Stimulated activated CD4-positive, alpha-beta T cell treated with anti-CD3 and anti-CD28 coated beads, Interleukin-12 subunit alpha, Interleukin-12 subunit beta, amount 100 ng/mL, for 4 hours (primary cell): ENCODE measurements at places on chromosomes 5 and 9.

- DNase-seq = no peak
Observed at GRCh38 chr9:97874624-97875023, 21.6 kb downstream of the FOXE1 start.

DNA sequence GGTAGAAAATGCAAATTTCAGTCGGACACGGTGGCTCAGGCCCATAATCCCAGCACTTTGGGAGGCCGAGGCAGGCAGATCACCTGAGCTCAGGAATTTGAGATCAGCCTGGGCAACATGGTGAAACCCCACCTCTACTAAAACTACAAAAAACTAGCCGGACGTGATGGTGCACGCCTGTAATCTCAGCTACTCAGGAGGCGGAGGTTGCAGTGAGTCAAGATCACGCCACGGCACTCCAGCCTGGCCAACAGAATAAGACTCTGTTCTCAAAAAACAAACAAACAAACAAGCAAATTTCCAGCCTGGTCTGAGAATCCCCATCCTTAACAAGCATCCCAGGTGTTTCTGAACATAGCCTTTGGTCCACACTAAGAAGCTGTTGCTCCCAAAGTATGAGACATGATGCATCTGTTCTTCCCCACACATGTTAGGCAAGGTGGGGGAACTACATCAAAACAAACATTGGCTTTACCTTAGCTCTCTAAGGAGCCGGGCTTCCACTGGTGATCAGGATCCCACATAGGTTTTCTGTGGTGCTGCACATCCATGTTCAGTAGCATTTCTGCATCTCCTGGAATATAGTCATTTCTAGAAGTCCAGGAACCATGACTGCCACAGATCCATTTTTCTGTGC lies 92.5 kb upstream of the DMRT1 start:
- no peak for DNase-seq

- DNase-seq = no peak
Observed at GRCh38 chr5:173873306-173873922, 14.7 kb upstream of the CPEB4 start.

DNA sequence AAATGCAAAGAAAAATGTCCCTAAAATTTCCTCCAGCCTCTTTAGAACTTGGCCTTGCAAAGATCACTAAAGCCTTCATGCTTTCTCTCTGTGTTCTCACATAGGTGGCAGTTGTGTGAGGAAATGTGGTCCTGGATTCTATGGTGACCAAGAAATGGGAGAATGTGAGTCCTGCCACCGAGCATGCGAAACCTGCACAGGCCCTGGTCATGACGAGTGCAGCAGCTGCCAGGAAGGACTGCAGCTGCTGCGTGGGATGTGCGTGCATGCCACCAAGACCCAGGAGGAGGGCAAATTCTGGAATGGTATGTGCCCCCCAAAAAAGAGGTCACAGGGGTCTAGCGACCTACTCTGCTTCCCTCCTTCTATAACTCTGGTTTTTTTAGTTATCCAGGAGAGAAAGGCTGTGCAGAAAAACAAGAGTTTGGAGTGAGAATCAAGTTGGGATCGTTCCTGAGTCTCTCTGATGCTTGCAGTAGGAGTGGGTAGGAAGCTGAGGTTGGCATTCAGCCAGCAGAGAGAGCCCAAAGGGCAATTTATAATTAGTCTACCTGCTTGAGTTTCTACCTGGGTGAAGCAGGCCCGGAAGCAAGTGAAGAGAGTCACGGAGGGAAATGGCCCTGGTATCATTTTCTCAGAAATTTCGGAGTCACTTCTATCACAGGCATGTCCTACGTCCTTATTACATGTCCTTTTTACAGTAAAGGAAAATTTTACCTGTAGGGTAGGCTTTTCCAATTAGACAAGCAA lies 97.5 kb downstream of the RFK start:
- no peak for DNase-seq

DNA sequence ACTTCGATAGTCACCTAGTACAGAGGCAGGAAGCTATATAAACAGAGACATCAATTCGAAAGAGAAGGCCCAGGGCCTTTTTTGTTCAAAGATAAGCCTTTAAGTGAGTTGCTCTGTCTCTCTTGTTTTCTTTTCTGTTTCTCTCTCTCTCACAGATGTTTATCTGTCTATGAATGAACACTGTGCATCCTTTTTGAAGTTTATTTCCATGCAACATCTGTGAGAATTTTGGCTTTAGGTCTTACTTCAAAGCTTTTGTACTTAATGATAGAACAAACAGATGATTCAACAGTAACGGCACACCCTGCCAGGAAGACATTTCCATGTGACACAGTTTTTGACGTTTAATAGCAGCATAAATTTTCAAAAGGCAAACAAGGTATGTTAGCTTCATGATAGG lies 1413.1 kb upstream of the CDH6 start:
- DNase-seq = no peak

DNA sequence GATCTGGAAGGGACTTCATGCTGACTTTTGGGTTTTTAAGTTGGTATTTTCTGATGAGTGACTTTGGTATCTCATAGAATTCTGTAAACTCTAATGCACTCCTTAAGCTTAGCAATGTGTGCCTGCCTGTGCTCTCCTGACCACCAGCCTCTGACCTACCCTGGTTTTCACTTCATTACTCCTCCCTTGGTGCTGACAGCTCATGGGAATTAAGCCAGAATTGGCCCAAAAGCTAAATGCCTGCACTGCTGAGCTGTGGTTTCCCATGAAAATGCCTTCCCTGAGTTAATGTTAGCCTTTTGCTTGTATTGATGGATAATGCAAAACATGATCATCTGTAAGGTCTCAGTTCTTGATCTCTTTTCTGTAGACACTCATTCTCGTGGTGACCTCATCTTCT lies 308.0 kb downstream of the DOCK8 start:
- no peak for DNase-seq

GRCh38 chr5:37838152-37838932 lies 1.5 kb downstream of the GDNF start:
- no peak for DNase-seq

DNA sequence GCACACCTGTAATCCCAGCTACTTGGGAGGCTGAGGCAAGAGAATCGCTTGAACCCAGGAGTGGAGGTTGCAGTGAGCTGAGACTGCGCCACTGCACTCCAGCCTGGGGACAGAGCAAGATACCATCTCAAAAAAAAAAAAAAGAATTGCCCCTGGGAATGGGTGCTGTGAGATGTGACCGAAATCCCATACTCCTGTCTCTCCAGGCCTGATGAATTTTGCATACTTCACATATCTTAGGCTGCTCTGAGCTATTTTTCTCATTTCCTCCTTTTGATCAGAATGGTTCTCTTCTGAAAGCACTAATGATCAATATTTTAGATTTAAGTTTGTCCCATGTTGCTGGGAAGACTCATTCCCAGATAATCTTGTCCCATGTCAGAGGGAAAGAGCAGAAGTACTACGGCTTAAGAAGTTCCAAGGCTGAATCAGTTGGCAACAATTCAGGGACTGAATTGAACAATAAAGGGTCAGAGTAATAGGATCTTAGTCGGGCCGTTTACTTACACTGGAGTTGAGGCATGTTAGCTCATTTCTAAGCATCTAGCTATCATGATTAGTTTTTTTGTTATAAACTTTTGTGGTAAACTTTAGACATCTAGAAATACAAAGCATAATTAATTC lies 44.2 kb upstream of the TENT2 start:
- no peak for DNase-seq

DNA sequence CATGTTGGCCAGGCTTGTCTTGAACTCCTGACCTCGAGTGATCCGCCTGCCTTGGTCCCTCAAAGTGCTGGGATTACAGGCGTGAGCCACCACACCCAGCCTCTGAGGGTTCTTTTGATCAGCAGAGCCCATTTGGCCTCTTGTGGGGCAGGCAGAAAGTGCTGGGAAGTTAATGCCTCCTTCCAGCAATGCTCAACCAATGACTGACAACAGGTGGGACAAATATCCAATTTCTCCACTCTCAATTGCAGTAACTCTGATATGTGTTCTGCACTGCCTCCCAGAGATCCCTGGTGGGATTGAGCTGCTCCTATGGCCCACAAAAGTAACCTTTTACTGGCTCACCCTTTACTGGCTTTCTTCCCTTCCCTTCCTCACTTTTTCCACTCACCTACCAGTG lies 79.9 kb upstream of the APC start:
- DNase-seq = no peak

DNA sequence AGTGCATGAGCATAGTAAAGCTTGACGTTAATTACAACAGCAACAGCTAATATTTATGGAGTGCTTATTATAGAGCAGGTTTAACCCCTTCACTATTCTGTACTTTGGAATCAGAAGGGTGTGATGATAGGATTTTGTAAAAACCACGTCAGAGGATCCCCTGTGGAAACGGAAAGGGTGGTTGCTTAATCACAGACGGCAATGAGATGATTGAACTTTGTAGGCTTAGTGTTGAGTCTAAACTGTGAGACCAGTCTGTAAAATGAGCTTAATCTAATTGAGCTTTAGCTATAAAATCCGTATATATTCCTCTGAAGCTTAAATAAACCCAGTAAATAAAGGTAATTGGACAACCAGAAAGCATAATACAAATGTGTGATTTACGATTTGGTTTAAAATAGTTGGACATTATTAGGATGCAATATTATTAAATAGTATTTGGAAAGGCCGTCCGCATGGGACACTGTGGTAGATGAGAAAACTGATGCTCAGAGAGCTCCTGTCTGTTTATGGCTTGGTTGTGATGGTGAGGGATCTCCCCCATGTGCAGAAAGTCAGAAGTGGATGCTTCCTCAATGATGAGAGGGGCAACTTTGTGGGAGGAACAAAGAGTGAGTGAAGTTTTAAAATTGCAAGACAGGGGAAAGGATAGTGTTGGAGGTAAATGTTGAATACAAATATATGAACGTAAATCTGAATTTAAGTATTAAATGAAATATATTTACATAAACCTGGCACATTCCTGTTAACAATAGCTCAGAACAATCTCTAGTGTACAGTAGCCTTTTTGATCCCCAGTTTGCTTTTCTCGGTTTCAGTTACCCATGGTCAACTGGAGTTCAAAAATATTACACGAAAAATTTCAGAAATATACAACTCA lies 23.4 kb upstream of the SCGB3A2 start:
- DNase-seq = no peak

- no peak for DNase-seq
Observed at GRCh38 chr5:37661951-37662350, 177.9 kb downstream of the GDNF start.

- DNase-seq = no peak
Observed at GRCh38 chr9:38424918-38425317, 664 bp upstream of the IGFBPL1 start.

- no peak for DNase-seq
Observed at GRCh38 chr5:168104350-168104749, 187.1 kb upstream of the WWC1 start.
